CD4-positive, alpha-beta T cell treated with Interleukin-15 for 4 hours (primary cell): ENCODE measurements at places on chromosomes 11 and 22.

DNA sequence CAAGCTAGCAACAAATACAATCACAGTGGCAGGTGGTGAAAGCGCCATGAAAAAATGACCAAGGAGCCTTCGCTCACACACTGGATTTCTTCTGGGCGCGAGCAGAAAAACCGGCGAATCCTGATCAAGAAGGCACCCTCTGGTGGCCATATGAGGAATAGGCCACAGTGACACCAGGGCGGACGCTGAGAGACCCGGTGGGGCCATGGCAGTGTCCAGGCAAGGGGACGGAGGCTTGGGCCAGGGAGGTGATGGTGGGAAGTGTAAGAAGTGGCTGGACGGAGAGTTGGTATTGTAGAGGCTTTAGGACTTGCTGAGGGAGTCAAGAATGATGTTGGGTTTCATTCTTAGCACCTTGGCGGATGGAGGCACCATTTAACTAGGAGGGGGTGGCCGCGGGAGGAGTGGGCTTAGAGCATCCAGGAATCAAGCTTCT, 16.9 kb upstream of the RAC2 start:
- peak; percentile 70 for DNase-seq

- DNase-seq: no peak
These were observed 113.6 kb downstream of the MICAL3 start for GRCh38 chr22:17910561-17911311.

GRCh38 chr22:36580846-36581245, 51.9 kb upstream of the EIF3D start:
- no peak for DNase-seq

GRCh38 chr22:31081963-31082605, 966 bp downstream of the SMTN start:
- DNase-seq: no peak

DNA sequence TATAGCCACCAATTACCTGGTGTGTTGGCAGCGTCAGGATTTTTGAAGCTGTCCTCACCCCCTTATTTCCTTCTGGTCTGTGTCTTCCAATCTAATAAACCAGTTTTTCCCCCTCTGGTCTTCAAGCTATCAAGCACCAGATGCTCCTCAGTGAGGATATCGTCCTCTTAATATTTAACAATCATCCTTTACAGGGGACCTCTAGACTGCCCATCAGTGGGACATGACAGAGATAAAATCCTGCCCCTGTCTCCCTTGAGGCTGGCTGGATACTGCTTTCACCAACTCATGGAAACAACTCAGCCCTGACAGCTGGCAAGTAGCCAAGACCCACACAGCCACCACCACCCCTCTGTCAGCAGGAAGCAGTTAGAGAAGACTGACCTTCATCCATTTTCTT, 421.0 kb upstream of the API5 start:
- DNase-seq: no peak

GRCh38 chr22:35231585-35232084, 25.7 kb upstream of the HMGXB4 start:
- DNase-seq: peak; percentile 53

DNA sequence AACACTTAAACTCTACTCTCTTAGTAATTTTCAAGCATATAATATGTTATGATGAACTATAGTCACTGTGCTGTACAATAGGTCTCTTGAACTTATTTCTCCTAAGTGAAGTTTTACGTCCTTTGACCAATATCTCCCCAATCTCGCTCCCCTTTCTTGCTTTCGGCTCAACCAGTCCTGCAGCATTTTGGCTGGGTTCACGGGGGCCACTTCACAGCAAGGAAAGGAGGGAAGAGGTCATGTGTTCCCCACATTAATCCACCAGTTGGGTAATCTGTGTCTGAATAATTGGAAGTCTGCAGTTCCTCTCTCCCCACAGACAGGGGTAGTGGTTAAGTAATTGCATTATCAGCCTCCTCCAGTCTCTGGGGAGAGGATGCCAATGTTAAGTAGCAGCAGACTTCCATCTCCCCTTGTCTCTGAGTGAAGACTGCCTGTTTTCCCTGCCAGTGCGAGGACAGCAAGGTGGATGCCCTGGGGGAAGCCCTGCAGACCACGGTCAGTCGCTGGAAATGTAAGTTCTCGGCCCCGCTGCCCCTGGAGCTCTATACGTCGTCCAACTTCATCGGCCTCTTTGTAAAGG, 59.2 kb upstream of the CRTAM start:
- no peak for DNase-seq

DNA sequence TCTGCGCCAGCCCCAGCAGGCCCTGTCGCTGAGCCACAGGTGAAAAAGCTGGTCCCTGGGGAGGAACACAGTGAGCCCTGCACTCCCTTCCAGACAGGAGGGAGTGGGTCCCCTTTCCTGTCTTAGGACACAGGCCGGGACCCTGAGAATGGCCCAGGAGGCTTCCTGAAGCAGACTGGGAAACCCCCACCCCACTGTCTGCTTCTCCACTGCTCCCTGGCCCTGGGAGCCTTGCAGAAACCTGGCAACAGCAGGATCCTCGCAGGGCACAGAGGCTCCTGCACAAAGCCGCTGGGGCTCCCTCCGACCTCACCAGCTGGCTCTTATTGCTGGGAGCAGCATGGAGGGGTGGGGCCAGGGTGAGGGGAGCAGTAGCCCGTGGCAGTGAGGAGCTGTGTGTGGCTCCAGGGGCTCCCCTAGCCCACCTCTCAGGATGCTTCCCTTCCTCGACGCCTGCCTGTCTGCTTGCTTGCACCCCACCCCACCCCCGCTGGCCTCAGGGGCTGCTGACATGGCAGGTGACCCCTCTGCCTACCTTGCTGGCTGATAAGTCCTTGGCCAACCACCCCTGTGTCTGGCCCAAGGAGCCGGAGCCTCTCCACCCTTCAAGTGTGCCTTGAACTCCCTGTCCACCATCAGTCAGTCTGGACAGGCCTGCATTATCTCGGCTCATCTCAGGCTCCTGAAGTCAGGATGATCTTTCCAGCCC, 72.1 kb upstream of the KCNQ1OT1 start:
- no peak for DNase-seq

- DNase-seq: peak; percentile 21
These were observed 442 bp downstream of the COPB1 start for GRCh38 chr11:14499178-14499559.

- DNase-seq: no peak
These were observed 58.5 kb upstream of the PARVA start for GRCh38 chr11:12318791-12319438.

DNA sequence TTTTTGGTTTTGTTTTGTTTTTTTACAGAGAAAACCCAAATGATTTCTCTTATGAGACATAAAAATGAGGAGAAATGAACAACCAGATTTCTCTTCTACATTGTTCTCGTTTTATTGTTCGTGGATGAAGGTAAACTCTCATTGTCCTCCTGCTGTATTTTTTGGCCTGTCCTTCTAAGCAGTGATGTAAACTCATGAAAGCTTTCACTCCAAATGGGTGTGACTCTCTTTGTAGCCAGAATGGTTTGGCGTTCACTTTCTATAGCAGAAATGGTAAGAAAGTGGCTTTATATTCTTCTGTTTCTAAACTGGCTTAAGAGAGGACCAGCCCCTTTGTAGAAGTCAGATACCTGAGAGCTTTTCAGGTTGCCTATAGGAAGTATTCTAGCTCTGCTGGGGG, 15.5 kb upstream of the BMAL1 start:
- DNase-seq: no peak

DNA sequence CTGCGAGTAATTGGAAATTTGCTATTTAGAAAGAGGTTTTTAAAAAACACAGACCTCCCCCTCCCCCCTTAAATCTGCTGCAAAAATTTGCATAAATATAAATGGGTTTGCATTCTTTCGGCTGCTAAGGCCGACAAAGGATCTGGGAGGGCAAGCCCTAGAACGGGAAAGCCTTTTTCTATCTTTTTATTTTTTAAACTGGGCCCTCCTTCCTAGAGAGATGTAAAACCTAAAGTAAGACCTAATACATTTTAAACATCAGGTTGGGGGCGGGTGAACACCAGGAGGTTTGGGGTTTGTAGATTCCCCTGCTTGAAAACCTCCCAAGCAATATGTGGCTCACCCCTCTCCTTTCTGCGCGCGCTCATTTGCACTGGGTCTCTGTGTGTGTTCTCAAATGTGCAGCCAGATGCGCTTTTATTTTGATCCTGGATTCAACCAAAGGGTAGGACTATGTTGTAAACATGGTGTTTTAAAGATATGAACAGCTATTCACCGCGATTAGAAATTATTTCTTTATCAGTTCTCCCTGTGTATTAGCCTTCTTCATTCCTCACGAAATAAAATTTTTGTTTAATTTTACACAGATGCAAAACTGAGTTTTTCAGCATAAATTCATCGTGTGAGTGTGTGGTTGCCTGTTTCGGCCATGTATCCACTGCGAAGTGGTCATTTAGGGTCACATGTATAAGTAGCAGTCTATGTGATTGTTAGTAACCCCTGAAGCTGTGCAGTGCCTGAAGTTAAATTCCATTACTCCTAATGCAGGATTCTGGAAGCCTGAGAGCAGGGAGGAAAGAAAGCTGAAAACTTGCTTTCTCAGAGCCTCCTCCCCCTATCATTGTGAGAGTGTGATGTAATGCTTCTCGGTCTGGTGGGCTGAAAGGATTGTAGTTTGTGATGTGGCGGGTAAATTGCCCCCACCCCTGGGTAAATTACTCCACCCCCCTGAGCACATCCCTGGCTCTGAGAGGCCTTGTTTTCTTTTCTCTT, 988 bp downstream of the TNRC6B start:
- peak; percentile 32 for DNase-seq

- DNase-seq: peak; percentile 31
These were observed 26.9 kb downstream of the SNAP29 start for GRCh38 chr22:20885557-20886323.

DNA sequence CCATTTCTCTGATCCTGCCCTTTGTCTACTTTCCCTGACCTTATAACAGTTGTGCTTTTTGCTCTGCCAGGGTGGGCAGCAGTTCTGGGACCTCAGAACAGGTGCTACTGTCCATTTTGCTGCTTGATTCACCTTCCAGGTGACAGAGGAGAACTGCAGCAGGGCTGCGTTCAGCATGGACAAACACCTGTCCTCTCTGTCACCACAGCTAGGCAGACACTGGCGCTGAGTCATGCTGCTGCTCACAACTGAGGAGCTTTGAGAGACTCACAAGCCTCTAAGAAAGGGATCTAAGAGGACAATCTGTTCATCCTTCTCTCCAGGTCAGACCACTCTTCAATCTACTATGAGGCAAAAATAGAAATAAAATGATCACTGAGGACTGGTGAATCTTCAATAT, 1144.5 kb upstream of the CCDC90B start:
- DNase-seq: no peak

DNA sequence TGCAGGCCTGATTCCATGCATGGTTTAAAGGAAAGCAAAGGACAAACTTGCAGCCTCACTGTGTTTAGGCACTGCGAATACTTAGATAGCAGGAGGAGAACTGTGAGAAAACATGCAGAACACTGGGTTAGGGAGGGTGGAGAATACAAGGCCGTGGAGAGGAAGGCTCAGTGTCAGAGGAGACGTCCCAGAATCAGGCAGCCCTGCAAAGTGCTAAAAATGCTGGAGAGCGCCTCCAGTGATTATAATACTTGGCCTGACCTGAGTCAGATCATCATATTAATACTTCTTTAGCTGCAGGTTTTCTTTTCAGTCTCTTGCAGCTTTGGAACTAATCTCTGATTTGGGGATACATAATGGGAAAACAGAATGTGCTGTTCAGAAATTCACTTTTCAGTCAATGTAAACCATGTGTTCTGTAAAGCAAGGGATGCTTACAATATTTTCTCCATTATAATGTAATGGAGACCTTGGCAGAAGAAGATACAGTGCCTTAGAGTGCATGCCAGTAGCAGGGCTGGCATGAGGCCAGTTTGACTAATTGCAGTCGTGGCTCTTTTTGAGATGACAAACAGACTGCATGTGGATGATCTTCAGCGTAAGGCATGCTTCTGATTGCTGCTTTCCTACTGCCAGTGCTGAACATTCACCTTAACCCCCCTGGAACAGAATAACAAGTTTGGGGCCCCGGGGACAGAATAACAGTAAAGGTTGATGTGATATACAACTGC, 16.8 kb downstream of the EXT2 start:
- no peak for DNase-seq

DNA sequence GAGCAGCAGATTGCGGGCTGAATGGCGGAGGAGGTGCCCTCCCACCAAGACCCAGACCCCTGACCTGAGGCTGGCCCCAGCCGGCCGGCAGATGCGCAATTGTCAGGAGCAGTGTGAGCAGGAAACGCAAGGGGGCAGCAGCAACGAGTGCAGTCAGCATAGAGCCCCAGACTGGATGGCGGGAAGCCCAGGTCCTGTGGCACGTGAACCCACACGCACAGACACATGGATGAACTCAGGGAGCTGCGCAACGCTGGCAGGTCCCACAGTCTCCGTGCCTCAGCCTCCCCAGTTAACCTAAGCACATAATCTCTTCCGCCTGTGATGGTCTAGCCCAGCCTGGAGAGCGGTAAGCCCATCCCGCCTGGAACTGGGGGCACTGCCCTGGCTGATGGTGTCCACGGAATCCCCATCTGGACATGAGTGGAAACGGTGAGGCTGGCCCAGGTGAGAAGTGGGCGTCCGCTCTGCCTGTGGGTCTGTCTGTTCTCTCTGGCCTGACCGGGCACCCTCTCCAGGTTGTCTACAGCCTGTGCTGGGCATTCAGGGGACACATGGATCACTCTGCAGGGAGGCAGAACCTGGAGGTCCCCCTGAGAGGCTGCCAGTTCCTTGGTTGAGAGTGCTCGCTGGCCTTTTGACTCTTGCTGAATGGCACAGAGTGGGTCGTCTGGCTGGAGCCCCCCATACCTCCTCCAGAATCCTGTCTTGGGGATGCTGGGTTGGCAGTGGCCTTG, 626 bp upstream of the TBX10 start:
- peak; percentile 54 for DNase-seq

- DNase-seq: no peak
These were observed 9.3 kb downstream of the OSBPL5 start for GRCh38 chr11:3155691-3156258.

- no peak for DNase-seq
These were observed 11.9 kb upstream of the TMPRSS4 start for GRCh38 chr11:118064956-118065355.

DNA sequence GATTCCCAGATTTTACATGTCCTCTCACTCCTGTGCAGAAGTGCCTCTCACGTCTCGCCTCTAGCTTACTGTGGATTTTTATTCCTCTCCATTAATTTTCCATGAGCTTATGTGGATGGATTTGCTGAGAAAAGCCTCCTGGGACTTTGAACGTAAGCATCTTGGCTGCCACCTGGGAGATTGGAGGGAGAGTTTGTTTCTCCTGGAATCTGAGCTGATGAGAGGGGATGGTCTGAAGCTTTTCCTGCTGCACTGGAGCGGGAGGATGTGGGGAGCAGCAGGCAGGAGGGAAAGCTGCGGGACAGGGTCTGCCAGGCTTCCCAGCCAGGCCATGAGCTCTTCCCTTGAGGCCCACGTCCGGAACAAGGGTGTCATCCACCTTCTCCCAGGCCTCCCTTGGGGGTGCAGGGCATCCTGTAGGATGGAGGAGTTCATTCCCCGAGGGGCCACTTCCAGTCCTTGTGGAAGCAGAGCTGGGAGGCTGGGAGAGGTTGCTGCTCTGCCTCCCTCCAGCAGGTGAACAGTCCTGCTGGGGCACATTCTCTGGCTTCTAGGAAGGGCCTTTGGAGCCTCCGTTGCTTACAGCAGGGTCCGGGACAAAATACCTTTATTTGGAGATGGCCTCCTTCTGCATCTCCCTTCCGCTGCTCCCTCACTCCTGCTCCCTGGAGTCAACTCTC, 3.6 kb upstream of the SHANK2 start:
- no peak for DNase-seq
